ENCODE measurements at places on chromosomes 5 and 9. TPM values are rescaled to one million over a fixed set of nuclear protein-coding genes. Genes with fewer than 3 reads are reported as not detected.

Gene PDE6A
- total RNA-seq = 0.24 TPM

Gene PROP1
- total RNA-seq = 0.09 TPM

Gene KCNV2
- not detected for total RNA-seq

Gene DAB2
- 6.9 TPM for total RNA-seq
